ENCODE measurements at places on chromosomes 5 and 9.

- no peak for DNase-seq
These were observed 13.1 kb upstream of the IFNA14 start for GRCh38 chr9:21252721-21253547.

DNA sequence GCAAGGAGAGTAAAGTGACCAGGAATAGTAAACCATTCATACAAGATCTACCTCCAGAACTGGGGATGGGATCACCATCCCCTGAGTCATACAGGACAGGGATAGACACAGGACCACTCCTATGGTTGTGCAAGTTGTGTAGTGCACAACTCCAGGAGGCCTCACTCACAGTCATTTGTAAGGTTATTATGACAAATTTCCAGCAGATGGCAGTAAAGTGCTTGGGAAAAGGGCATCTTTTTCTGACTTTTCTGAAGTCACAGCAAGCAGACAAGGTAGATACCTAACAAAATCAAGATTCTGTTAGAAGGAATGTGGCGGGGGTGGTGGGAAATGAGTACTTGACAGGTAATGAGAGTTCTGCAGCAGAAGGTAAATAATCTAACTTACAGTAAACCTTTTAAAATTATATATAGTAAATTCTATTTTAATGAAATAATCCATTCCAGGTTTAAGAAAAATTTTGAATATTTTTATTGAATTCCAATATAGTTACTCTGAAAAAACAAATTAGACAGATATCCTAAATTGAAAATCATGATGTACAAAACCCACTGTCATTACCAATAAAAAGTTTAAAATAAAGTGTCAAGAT lies 16.7 kb upstream of the KIF27 start:
- no peak for DNase-seq

GRCh38 chr5:171750311-171750788 lies 35.3 kb upstream of the SMIM23 start:
- no peak for DNase-seq

GRCh38 chr9:38362852-38363588 lies 29.5 kb upstream of the ALDH1B1 start:
- no peak for DNase-seq

- DNase-seq: no peak
These were observed 17.0 kb downstream of the UTP15 start for GRCh38 chr5:73582285-73583145.

GRCh38 chr5:10505517-10506095 lies 58.3 kb upstream of the ANKRD33B start:
- no peak for DNase-seq

DNA sequence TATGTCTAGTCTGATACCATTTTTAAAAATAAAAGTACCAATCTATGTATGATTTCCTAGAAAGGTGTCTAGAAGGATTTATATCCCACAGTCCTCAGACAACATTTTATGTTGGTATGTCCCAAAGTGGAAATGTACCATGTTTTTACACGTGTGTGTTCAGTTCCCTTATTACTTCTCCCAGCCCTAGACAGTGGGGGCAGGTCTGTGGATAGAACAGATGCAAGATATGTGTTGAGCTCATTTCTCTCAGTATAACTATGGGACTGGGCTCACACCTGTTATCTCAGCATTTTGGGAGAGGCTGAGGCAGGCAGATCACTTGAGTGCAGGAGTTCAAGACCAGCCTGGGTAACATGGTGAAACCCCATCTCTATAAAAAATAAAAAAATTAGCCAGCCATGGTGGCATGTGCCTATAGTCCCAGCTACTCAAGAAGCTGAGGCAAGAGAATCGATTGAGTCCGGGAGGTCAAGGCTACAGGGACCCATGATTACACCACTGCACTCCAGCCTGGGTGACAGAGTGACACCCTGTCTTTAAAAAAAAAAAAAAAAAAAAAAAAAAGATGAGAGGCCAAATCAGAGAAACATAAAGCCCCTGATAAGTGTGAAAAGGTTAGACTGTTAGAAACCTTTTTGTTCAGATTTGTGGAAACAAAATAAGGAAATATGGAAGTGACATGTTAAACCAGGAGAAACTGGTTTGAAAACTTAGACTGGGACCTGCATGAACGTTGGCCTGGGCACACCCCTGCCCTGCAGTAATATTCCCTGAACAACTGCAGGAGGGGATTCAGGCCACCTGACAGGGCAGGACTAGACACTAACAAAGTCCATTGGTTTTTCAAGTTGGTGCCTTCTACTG lies 7.4 kb upstream of the SLC2A8 start:
- no peak for DNase-seq

DNA sequence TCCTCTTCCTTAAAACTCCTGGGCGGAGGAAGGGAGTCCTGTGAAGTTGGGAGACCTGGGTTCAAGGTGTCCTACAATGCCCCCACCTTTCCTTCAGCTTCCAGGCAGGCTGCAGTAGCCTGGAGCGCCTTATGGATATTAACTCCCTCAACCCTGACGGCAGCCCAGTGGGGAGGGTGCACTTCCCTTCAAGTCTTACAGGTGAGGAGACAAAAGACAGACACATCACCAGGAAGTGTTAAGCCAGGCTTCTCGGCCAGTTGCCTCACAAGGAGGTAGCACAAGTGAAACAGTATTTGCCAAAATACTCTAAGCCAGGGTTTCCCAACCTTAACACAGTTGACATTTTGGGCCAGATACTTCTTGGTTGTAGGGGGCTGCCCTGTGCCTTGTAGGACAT lies 4.2 kb downstream of the TRIM7 start:
- DNase-seq: no peak

DNA sequence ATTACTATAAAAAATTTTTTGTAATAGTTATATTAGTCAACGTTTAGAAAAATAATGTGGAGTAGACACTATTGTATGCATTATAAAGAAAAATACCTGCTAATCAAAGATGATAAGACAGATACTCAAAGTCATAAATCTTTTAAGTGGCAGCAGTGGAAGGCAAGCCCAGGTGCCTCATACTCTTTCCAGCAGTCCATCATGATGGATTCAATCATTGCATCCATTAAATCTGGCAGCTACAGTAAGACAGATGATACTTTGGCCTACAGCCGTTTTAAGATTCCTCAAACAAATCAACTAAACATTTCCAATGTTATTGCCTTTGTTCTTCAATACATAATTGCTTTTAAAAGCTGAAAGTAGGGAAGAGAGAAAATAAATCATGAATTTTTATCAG lies 1392.9 kb upstream of the NUDT12 start:
- no peak for DNase-seq

DNA sequence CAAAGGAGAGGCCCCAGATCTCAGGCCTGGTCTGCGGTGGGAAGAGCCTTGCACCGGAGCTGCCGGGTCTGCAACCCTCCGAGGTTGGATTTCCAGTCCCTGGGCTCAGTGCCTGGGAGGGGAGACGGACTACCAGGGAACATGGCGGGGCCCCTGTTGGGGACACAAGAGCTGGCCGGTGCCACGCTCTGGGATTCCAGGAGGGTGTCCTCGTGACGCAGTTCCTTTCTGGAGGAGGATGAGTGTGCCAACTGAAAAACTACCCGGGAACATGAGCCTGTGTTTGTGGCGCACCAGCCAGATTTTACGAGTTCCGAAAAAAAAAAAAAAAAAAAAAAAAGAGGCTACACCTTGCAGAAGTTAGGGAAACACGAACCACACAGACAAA lies 9.0 kb downstream of the NRARP start:
- no peak for DNase-seq

DNA sequence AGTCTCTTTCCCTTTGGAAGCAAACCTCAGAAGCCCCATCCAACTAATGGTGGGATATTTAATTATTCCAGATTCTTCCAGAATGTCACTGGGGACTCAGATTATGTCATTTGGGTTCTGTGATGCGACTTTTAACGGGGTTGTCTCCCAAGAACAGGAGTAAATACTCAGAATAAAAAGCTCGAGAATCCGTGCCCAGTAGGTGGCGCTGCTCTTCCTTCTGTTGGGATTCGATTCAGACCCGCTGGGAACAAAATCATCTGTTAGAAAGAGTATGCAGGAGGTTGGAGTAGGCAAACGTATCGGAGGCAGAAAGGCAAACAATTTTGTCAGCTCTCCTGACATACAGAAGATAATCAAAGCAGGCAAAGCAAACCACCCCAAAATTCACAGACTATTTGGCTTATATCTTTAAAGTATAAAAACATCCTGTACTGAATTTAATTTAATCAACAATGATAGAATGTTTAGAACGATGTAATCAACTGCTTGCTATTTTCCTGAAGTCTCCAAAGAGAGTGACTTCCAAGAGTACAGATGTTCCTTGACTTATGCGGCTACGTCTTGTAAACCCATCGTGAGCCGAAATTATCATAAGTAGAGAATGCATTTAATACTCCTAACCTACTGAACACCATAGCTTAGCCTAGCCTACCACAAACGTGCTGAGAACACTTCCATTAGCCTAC lies 169.8 kb upstream of the RAI14 start:
- DNase-seq: no peak

GRCh38 chr5:158953929-158954534 lies 145.7 kb downstream of the EBF1 start:
- DNase-seq: no peak

DNA sequence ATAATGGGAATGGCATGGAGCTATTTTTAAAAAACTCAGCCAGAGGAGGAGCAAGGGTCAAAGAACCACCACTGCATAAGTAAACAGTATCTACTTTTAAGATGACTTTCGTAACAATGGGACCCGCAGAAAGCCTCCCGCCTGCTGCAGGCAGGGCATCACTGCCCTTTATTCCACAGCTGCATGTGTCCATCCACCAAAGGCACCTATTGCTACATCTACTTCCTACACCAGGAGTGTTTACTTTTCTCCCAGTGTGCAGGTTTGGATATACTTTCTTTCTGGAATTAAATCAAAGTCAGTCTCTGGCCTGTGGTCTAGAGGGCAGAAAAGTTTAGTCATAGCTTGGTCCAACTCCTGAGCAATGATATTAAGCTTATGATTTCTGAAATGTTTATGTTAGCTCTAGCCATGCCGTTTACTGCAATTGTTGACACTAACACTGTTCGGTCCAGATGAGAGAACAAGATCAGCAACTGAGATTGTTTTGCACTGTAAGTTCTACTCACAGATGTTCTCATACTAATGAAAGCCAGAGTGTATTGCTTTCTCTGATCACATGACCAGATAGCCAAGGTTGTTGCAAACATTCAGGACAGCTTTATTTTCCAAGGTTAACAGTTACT lies 391.5 kb downstream of the FGF10 start:
- no peak for DNase-seq

GRCh38 chr9:124290743-124291554 lies 33.2 kb downstream of the NEK6 start:
- no peak for DNase-seq

DNA sequence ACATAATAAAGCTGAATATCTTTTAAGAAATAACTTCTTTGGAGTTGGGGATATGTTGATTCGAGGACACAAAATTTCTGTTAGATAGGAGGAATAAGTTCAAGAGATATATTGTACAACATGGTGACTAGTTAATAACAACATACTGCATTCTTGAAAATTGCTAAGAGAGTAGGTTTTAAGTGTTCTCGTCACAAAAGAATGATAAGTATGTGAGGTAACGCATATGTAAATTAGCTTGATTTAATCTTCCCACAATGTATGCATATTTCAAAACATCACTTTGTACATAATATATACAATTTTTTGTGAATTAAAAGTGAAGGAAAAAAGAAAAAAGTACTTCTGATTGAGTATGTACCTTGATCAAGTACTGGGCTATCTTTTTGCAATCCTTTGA lies 428.0 kb upstream of the TRPC7 start:
- no peak for DNase-seq

- DNase-seq: no peak
These were observed 38.6 kb downstream of the SLC44A1 start for GRCh38 chr9:105282870-105283621.

DNA sequence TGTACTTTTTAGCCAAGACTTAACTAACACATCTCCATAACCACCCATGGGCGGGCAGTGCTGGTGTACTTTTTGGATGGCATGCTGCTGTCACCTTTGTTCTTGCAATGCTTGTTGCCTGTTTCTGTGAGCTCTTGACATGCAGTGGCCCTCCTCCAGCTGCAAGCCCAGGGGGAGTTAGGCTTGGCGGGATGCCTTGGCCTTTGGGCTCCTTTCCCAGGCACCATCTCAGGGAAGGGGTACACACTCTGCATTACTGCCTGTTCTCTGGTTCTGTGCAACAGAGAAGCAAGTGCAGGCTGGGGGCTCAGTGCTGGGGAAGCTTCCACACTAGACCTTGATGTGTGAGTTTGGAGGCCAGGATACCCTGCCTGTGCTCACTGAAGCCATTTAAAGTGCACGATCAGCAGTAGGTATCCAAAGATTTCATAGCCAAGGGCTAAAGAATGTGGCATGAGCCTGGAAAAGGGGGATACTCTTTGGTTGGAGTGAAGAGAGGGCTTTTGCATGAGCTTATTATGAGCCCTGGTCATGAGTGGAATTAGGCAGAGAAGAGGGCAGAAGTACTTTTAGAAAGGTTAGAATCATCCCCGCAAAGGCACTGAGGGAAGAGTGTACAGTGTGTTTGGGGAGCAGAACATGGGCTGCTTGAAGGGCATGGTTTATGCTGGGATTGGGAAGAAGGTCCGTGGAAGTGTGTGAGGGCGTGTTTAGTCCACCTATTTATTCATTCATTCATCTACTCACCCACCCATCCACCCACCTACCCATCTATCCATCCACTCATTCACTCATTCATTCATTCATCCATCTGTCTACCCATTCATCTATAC lies 22.5 kb downstream of the PSAT1 start:
- no peak for DNase-seq

- peak; percentile 39 for DNase-seq
These were observed 90.6 kb downstream of the RALGPS1 start for GRCh38 chr9:127004946-127005769.

DNA sequence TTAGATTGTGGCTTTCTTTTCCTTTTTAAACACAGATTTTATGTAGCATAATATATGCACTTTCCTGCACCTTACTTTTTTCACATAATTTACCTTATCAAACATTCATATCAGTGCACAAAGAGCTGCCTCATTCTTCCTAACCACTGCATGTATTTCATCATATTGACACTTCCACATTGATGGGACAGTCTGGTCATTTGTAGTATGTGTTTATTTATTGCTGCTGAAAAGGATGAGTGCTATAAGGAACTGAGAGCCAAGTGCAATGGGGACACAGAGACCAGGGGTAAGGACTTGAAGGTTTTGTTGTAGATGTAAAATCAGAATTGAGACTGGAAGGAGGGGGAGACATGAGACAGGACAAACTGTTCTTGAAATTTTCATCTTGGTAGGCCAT lies 193.8 kb downstream of the SMARCA2 start:
- no peak for DNase-seq

GRCh38 chr5:110625376-110625999 lies 101.0 kb downstream of the TMEM232 start:
- DNase-seq: no peak

DNA sequence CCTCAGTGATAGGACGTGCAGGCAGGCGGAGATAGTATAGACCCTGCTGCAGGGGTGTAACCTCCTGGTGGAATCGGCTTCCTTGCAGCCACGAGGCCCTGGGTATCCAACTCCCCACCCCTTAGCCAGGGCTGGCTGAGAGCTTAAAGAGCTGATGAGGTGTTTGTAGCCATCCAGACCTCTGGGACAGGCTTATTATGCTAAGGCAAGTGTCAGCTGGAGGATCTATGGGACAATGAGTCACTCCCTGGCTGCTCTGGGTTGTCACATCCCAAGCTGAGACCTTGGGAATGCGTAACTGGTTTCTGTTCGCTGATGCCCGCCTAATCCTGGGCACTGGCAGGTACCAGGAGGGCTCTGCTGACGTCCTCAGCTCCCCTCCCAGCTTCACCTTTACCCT lies 38.9 kb downstream of the DAB2IP start:
- DNase-seq: no peak

- DNase-seq: no peak
These were observed 60.6 kb downstream of the IPO11 start for GRCh38 chr5:62473209-62473608.

GRCh38 chr9:88753691-88754367 lies 218.9 kb downstream of the NXNL2 start:
- DNase-seq: no peak

GRCh38 chr5:120231563-120231962 lies 232.5 kb upstream of the PRR16 start:
- DNase-seq: no peak

Measured in stimulated activated CD8-positive, alpha-beta memory T cell treated with anti-CD3 and anti-CD28 coated beads, Interleukin-4, amount 100 ng/mL, for 1 hour (primary cell).